Cardiac fibroblast (primary cell): ENCODE measurements at places on chromosomes 2 and 18.

- no peak for DNase-seq
Measured at GRCh38 chr18:79597831-79598632, 81.6 kb upstream of the CTDP1 start.

DNA sequence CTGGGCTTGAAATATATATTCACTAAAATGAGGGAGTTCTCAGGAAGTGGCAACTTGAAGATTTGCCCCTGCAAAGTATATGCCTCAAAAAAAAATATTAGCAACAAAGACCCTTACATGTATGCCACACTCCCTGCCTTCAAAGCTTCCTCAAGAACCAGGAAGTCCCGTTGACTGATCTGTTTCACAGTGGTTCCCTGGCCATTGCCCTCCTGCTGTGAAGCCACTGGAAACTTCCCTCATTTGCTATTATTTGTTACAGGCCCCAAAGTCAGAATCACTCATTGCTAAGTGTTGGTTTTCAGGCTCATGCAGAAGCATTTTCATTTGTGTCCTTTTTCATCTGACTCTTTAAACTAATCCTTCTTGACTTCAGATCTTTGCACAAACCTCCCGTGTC is 421.5 kb downstream of the ZNF521 start:
- DNase-seq = no peak

DNA sequence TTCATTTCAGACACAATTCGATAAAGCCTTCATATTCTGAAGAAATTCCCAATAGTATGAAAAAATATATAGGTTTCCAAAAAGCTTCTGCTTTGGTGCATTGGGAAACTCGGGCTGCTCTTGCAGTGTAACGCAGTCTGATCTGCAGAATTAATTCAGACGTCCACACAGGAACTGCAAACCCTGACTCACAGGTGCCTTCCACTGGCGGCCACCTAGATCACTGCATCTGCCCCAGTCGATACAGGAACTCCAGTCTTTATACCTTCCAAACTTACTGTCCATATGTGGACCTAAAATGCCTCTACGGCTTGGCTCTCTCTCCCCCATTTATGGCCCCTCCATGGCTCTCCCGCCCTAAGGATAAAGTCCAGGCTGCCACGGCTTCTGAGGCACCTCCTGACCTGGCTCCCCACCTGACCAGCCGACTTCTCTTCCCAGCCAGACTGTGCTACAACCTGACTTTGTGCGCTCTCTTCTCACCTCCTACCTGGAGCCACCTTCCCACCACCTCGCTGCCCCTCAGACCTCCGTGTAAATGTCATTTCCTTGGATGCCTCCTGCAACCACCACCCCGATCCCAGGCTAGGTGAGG is 39.7 kb downstream of the L3MBTL4 start:
- no peak for DNase-seq

- no peak for DNase-seq
Measured at GRCh38 chr2:215951558-215951957, 61.8 kb downstream of the MREG start.

- DNase-seq = peak; percentile 78
Measured at GRCh38 chr2:28681158-28681571, 70.5 kb upstream of the PPP1CB start.

GRCh38 chr2:42788-43187 is 3.5 kb downstream of the FAM110C start:
- DNase-seq = no peak

DNA sequence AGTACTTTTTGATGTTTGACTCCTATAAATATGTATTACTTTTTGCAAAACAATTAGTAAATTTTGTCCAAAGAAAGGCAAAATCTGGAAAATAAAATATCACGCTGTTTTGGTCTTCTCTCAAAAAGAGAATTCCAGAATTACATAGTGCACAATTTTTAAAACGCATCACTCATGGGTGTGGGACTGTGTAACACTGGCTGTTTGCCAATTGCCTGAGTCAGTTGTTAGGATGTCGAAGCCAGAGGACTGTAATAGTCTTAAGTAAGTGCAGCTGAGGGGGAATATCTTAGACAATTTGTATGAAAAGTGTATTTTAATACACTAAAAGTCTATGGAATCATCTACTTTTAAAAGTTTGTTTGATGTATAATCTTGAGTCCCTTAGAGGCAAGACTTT is 24.1 kb upstream of the EPHA4 start:
- peak; percentile 61 for DNase-seq

DNA sequence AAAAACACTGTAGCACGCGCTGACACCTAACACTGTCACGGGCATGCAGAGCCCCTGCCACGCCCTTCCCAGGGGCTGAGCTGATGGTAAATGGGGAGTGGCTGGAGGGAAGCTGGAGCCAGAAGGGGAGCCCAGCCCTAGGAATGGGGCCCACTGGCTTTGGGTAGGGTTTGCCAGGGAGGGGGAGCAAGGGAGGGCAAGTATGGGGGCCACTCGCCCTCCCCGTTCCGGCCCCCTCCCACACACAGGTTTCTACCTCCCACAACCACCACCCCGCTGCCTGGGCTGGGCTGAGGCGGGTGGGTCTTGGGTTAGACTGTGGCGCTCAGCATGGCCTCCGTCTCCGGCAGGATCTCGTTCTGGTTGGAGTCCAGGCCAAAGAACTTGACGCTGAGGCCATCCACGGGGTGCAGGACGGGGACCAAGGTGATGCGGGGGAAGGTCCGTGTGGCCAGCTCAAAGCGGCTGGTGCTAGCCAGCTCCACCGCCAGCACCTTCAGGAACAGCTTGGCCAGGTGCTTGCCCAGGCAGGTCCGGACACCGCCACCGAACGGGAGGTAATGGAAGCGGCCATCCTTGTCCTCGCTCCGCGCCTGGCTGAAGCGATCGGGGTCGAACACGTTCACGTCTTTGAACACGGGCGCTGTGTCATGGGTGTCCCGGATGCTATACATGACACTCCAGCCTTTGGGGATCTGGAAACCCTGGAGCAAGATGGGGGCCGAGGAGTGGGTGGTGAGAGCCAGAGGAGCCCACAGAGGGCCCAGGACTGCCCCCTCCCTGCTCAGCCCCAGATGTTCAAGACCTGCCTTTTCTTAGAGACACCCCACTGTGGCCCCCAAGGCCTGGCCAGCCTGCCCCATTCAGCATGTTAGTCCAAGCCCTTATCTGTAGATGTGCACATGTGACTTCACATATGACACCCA is 15.5 kb downstream of the CYP26B1 start:
- DNase-seq = no peak

DNA sequence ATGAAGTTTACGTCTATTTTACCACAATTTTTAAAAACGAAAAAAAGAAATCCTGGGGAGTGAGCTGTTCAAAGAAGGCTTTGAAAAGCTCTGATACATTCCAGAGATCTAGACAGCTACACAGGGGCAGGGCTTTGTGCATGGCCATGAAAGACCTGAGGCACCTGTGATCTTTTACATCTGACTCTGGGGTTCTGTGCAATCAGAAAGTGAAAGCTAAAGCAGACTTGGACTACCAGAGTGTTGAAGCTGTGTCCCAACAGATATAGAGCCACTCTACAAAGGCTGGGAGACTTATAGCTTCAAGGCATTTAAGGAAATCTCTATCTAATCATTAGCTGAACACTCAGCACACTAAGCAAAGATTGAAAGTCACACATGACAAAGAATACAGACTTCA is 34.1 kb downstream of the PARD6G start:
- DNase-seq = no peak

GRCh38 chr2:136444323-136444722 is 321.0 kb upstream of the THSD7B start:
- no peak for DNase-seq

GRCh38 chr2:47004905-47005495 is 89.4 kb upstream of the MCFD2 start:
- no peak for DNase-seq

- DNase-seq = no peak
Measured at GRCh38 chr2:113209011-113209645, 35.4 kb downstream of the PSD4 start.

DNA sequence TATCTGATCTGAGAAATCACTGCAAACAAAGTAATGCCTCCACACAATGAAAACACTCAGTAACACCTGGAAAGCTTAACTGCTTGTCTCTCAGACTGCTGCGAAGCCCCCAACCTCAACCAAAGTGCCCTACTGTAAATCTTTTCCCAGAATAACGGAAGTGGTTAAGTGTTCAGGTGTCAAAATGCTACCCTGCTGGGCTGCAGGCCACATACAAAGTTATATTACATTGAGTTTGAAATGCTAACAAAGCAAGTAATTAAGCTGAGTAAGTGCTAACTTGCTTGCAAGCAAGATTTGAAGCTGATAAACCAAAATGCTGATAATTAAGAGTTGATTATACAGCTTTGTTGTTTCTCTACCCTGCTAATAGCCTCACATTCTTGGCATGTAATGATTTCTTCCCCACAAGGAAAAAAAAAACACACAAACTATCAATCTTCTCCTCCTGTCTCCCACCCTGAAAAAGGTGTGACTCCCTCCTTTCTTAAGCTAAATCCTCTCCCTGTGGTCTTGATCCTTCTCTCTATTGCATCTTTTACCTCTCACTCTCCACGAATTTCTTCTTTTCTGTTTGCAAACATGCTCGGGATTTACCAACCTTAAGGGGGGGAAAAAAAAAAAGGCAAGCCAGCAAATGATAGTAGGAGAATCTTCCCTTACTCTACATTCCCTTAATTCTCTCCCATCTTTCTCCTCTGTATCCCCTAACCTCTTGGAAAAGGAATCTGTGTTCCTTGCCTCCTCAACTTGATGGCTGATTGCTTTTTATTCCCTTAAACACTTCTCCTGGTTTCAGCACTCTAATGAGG is 266.8 kb upstream of the SIX3 start:
- no peak for DNase-seq
